GM23248 (cell line): ENCODE measurements at places on chromosomes 16 and 17. TPM values are rescaled to one million over a fixed set of nuclear protein-coding genes. Genes with fewer than 3 reads are reported as not detected.

Gene SKA2
- 39.3 and 39.9 TPM in 2 replicates for polyA plus RNA-seq

DNA sequence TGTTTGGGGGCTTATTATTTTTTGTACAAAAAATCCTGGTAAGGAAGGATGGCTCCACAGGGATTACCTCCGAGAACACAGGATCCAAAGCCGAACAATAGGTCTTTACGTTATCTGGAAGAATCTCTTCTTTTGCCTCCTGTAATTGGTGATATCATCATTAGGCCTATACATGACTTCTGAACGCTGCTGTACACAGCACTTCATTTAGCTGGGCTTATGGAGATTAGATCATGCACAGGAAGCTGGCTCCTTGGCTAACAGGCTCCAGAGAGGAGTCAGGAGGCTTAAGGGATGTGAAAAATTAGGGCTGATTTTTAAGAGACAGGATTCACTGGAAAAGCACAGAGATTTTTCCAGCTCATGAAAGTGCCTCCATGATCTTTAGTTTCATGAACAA is 54.7 kb downstream of the TANGO6 start:
- DNase-seq, result no peak

GRCh38 chr16:88854306-88855111 is 2.2 kb downstream of the GALNS start:
- DNase-seq, result no peak

DNA sequence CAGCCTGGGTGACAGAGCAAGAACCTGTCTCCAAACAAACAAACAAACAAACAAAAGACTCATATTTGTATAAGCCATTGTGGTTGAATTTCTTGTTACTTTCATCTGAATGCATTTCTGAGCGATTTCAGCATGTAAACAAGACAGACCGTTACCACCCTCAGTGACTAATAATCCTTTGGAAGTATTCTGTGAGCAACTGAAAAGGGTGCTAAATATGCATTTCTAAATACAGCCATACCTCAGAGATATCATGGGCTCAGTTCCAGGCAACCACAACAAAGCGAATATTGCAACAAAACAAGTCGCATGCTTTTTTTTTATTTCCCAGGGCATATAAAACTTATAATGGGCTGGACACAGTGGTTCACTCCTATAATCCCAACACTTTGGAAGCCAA is 109.0 kb downstream of the USP31 start:
- no peak for DNase-seq

DNA sequence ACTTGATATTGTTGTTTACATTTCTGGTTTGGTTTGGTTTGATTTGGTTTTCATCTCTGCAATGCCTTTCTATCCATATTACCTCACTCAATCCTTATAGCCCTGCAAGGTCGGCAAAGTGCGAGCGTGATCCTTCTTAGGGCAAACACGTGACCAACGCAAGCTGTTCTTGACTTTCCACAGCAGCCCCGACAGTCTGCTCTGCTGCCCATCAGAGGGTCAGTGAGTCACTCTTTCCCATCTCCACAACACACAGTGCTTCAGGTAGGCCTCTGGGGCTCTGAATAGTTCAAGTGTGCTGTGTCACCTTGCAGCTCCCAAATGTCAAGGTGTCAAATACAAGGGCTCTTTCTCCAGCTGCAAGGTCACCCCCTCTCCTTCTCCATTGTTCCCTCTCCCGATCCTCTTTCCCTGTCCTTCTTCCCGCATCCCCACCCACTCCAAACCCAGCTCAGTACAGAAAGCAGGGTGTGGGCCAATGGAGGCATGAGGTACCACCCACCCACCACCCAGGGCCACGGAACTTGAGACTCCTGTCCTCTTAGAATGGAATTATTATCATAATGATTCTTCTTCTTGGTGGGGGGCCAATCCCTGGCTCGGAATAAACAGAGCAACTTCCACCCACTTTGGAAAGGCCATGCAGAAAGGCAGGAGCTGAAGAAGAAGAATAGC is 139.7 kb downstream of the SLC39A11 start:
- no peak for DNase-seq

- DNase-seq, result no peak
Measured at GRCh38 chr16:69812688-69813014, 50.5 kb downstream of the WWP2 start.
